NCI-H69 (cell line): ENCODE measurements at places on chromosomes 5 and 9.

GRCh38 chr5:168249923-168250322 lies 41.5 kb upstream of the WWC1 start:
- no peak for DNase-seq

- no peak for DNase-seq
These were observed 23.8 kb upstream of the CAMLG start for GRCh38 chr5:134714541-134714940.

DNA sequence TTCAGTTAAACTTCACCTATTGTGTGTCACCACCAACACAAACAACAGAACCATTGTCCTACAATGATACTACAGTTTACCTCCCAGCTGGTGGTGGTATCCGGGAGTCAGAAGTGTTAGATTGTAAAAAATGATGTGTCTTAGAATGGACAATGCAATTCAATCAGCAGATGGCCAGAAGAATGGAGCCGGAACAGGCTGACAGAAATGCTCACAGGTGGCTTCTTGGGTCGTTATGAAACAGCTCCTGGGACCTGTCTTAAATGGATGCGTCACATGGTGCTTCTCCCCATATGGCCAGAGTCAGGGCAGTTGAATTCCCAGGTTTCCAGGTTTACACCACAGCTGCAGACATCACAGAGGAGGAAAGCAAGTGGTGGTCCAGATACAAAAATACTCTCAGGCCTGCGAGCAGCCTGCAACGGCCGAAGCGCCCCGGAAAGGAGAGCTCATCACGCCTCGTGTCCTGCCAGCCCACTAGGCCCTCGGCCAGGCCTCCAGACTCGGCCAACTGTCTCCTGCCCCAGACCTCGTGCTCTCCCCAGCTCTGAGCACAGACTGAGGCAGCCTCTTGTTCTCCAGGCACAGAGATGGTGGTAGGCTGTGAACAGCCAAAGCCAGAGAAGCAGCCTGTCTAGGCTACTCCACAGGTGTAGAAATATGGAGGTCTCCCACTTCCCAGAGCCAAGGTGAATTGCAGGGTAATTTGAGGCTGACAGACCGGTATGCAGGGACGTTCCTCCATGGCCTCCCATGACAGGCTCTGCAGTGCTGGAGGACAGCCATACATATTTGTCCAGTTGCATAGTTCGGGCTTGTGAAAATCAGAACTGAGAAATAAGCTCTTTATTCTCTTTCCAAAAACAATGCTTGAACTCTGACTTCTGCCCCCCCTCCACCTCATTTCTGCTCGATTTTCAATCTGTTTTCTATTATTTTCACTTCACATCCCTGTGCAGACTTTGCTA lies 98.5 kb upstream of the SPATA31C2 start:
- peak; percentile 4 for DNase-seq

- no peak for DNase-seq
These were observed 96.5 kb upstream of the ADRA1B start for GRCh38 chr5:159819591-159820411.

DNA sequence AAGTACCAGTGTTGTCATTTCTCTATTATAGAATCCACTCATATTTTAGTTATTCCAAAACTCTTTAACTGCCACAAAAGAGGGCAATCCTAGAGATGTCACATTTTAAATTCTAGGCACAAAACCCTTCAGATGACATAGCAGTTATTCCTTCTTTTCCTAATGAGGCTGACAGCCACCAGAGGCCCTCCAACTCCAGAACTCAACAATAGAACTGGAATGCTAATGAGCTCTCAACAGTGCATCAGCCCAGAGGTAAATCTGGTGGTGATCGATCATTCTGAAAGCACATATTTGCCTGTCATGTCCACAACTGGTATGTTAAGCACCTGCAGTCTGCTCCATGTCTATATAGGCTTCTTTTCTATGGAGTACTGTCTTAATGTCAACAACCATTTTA lies 40.2 kb upstream of the RAB3C start:
- DNase-seq, result peak; percentile 85

DNA sequence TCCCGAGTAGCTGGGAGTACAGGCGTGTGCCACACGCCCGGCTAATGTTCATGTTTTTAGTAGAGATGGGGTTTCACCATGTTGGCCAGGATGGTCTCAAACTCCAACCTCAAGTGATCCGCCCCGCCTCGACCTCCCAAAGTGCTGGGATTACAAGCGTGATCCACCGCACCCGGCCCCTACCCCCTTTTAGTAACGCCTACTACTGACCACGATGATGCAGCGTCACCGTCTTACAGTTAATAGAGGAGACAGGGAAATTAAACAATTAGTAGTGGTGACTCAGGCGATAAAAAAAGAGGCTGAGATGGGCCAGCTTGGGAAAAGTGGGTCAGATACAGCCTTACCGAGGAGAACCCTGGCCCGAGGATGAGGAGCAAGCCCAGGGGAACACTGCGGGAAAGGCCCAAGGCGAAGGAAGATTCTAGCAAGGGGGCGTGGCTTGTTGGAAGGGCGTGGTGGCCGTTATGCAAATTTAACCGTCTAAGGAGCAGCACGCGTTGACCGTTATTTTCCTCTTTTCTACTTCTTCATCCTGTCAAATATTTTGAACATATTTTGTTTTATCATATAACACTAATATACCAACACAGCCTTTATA lies 1.6 kb upstream of the SETX start:
- DNase-seq, result peak; percentile 8

DNA sequence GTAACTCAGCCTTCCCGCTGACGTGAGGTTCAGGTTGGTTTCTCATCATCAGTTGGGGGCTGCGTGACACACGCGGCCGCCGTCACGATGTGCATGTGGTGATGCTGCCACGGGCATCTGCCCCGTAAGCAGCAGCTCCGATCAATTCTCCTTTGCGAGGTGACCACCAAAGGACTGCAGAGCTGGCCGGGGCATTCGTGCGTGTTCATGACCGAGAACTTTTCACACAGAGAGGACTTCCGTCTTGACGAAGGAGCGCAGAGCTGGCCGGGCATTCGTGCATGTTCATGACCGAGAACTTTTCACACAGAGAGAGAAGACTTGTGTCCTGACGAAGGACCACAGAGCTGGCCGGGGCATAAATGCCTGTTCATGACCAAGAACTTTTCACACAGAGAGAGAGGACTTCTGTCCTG lies 3.8 kb upstream of the LCN1 start:
- no peak for DNase-seq

DNA sequence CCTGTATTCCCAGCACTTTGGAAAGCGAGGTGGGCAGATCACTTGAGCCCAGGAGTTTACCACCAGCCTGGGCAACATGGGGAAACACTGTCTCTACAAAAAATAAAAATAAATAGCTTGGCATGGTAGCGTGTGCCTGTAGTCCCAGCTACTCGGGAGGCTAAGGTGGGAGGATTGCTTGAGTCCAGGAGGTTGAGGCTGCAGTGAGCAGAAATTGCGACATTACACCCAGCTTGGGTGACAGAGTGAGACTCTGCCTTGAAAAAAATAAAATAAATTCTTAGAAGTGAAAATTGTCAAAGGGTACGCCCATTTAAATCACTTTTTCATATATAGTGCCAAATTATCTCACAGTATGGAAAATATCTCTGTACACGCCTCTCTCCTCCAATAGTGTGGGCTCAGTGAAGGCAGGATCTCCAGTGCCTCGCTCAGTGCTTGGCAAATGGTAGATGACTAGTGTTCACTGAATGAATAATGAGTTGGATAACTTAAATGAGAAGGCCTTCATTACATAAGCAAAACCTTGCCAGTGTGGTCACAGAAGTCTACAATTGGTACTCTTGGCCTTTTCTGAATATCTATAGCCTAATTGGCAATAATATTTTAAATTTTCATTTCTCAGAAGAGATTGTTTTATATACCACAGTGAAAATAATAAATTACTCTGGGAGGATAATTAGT lies 9.4 kb upstream of the CCL28 start:
- peak; percentile 45 for DNase-seq

- peak; percentile 80 for DNase-seq
These were observed 780 bp downstream of the RNU6ATAC start for GRCh38 chr9:134163371-134164196.

- DNase-seq, result no peak
These were observed 44.3 kb upstream of the SH3PXD2B start for GRCh38 chr5:172498431-172499129.

DNA sequence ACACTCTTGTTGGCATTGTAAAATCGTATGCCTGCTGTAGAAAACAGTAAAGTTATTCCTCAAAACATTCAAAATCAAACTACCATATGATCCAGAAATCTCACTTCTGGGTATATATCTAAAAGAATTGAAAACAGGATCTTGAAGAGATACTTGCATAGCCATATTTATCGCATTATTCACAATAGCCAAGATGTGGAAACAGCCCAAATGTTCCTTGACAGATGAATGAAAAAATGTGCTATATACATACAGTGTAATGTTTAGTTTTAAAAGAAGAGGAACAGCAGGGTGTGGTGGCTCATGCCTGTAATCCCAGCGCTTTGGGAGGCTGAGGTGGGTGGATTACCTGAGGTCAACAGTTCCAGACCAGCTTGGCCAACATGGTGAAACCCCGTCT lies 234.1 kb upstream of the DAB2 start:
- no peak for DNase-seq
